Right lobe of liver (tissue), 6 donors: ENCODE measurements at places on chromosomes 2 and 18.

GRCh38 chr18:52766002-52766545 lies 426.1 kb downstream of the DCC start:
- H3K27me3 ChIP-seq, result no peaks in the 10 kb centered on the region
- H3K27ac ChIP-seq, result no peak overlapping the region

GRCh38 chr18:77039196-77040130 lies 93.1 kb downstream of the MBP start:
- H3K27ac ChIP-seq, result no peak overlapping the region
- H3K4me3 ChIP-seq, result no peak overlapping the region
- H3K27me3 ChIP-seq, result no peaks in the 10 kb centered on the region
- DNase-seq, result no peak
- H3K4me1 ChIP-seq, result peaks cover 4% of the 10 kb centered on the region

- no peaks in the 10 kb centered on the region for H3K27me3 ChIP-seq
- peaks cover 8% of the 10 kb centered on the region for H3K4me1 ChIP-seq
- H3K36me3 ChIP-seq, result no peaks in the 10 kb centered on the region
- DNase-seq, result no peak
Observed at GRCh38 chr2:159902722-159903121, 104.7 kb upstream of the CD302 start.

- no peak overlapping the region for H3K4me3 ChIP-seq
- H3K4me1 ChIP-seq, result peaks cover 3% of the 10 kb centered on the region
- no peaks in the 10 kb centered on the region for H3K27me3 ChIP-seq
- no peak for DNase-seq
Observed at GRCh38 chr18:45666520-45666919, 51.2 kb downstream of the SLC14A2 start.

DNA sequence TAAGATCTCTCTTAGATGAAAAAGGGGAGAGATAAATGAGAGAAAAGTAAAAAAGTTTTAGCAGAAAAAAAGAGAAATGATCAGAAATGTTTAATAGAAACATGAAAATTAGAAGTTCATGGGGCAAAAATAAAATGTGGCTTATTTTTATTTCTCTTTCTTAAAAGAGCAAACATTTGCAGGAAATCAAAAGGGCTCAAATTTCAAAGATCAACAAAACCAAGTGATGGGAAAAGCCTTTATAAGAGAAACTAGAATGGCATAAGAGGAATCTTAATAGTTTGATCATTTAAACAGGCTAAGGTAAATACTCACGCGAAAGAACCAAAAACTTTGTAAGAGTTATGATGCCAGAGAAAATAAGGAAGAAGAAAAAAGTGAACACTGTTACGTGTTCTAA lies 23.3 kb upstream of the DAW1 start:
- no peak overlapping the region for H3K27ac ChIP-seq
- no peak overlapping the region for H3K4me3 ChIP-seq
- no peak for DNase-seq

- DNase-seq, result no peak
- no peaks in the 10 kb centered on the region for H3K4me1 ChIP-seq
- H3K27me3 ChIP-seq, result no peaks in the 10 kb centered on the region
Observed at GRCh38 chr18:32544088-32544487, 73.4 kb upstream of the GAREM1 start.

DNA sequence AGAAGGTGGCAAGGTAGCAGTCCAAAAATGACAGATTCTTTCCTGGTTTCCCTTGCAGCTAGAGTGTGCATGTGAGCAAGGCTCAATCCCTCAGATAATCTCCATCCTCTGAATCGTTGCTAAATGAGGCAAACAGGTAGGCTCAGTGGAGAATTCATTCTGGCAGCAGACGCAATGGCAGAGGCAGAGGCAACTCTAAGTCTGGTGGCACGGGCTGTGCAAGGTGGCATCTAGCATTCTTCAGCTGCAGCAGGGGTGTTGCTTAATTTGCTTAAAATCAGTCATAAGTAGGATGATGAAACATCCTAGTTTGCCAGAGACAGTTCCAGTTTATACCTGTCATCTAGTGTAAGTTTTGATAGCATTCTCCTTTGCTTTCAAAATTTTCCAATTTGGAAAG lies 391.1 kb upstream of the MEX3C start:
- no peak overlapping the region for H3K4me3 ChIP-seq
- H3K27me3 ChIP-seq, result no peaks in the 10 kb centered on the region
- no peaks in the 10 kb centered on the region for H3K4me1 ChIP-seq
- no peak for DNase-seq
- H3K36me3 ChIP-seq, result no peaks in the 10 kb centered on the region

GRCh38 chr2:67416136-67416535 lies 19.0 kb downstream of the ETAA1 start:
- H3K4me3 ChIP-seq, result no peak overlapping the region
- DNase-seq, result no peak
- H3K36me3 ChIP-seq, result no peaks in the 10 kb centered on the region
- no peak overlapping the region for H3K27ac ChIP-seq
- no peaks in the 10 kb centered on the region for H3K27me3 ChIP-seq

DNA sequence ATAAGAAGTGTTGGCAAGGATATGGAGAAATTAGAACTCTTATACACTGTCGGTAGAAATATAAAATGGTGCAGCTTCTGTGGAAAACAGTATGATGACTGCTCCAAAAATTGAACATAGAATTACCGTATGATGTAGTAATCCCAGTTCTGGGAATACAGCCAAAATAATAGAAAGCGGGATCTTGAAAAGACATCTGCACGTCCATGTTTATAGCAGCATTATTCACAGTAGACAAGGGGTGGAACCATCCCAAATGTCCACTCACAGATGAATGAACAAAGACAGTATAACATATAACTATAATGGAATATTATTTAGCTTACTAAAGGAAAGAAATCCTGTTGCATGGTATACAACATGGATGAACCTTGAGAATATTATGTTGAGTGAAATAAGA lies 257.7 kb downstream of the TDRD15 start:
- H3K27ac ChIP-seq, result no peak overlapping the region
- no peaks in the 10 kb centered on the region for H3K4me1 ChIP-seq
- H3K4me3 ChIP-seq, result no peak overlapping the region
- no peaks in the 10 kb centered on the region for H3K27me3 ChIP-seq
- H3K36me3 ChIP-seq, result no peaks in the 10 kb centered on the region

- DNase-seq, result no peak
- H3K27me3 ChIP-seq, result no peaks in the 10 kb centered on the region
- no peak overlapping the region for H3K27ac ChIP-seq
- H3K36me3 ChIP-seq, result no peaks in the 10 kb centered on the region
- no peaks in the 10 kb centered on the region for H3K4me1 ChIP-seq
- H3K4me3 ChIP-seq, result no peak overlapping the region
Observed at GRCh38 chr18:50099725-50100407, 95.1 kb downstream of the MYO5B start.

DNA sequence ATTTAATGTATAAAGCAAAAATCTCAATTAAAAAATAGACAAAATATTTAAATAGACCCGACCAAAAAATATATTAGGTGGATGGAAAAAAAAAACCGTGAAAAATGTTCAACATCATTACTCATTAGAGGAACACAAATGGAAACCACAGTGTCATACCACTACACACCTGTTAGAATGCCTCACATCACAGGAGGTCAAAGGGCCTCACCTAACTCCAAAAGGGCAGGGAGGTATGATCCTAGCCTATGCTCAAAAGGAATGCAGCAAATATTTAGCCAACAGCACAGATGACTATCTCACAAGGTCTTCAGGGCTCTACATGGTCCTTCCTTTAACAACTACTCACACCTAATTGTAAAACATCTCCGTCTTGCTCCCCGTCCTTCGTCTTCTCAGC lies 185.5 kb upstream of the SETBP1 start:
- H3K4me1 ChIP-seq, result no peaks in the 10 kb centered on the region
- H3K27ac ChIP-seq, result no peak overlapping the region
- no peaks in the 10 kb centered on the region for H3K27me3 ChIP-seq
- no peak overlapping the region for H3K4me3 ChIP-seq

DNA sequence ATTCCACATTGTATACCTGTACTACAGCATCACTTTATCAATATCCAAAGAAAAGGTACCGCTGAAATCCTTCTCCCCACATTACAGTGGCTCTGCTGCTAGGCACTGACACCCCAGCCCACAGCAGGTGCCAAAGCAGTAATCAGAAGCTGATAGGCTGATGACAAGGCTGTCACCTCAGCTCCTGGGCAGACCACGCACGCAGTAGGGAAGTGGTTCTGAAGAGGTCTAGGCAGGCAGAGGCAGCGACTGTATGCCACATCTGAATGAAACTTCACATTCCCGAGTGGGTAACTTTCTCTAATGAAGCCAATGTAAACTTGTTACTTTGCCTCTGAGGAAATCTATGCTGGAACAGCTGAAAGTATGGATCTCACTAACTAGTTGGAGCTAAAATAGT lies 113.0 kb downstream of the MEP1B start:
- no peaks in the 10 kb centered on the region for H3K27me3 ChIP-seq
- H3K4me3 ChIP-seq, result no peak overlapping the region
